ENCODE measurements at places on chromosomes 3 and 15.

DNA sequence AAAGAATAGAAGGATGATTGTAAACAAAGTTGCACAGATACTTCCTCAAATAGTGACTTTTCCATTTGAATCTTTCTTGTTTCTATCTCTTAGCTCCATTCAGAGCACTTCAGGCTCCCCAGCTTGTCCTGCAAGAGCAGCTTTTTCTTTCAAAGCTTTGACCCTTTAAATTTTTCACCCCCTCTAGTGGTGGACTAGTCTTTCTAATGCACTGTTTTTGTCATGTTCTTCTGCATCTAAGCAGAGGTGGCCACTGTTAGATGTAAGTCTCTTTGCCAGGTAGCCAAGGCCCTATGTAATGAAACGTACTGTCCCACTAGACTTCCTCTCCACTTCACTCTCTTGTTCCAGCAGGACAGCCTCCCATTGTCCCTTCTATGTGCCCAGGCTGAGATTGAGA lies 74.0 kb upstream of the MANF start:
- DNase-seq: peak; percentile 49

DNA sequence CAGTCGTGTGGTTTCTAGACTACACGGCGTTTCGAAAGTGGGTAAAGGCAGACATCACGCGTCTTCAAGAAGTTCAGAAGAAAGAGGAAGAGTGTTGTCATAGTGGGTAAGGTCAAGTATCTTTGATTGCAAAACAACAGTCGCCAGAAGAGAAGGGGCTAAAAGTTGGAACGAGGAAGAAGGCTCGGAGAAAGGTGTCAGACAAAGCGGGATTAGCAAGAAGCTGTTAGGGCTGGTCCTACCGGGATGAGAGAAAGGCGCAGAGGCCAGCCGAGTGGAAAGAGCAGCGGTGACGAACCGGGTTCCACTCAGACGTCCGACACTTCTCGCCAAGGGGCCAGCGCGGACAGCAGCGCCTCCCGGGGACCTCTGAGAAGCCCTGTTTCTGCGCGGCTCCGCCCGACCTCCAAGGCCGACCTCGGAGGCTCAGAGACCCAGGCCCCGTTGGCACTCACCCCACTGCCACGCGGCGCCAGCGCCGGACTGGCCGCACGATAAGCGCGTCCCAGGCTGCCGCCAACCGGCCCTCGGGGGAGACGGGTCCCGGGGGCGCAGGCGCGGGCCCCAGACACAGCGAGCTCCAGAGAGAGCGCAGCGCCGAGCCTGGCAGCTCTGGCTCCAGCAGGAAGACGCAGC lies 436 bp downstream of the ADPGK start:
- DNase-seq: peak; percentile 67

DNA sequence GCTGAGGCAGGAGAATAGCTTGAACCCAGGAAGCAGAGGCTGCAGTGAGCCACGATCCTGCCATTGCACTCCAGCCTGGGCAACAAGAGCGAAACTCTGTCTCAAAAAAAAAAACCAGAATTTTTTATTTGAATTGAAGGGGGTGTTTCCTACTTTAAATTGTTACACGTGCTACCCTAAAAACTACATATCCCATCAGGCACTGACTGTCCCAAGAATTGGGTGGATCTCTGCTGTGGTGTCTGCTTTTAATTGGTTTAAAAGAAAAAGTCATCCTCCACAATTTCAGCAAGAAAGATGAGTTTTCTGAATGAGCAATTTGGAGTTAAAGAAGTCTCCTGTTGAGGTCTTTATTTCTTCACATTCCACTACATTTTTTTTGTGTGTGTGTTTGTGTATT lies 2.1 kb downstream of the PDIA3 start:
- no peak for DNase-seq

DNA sequence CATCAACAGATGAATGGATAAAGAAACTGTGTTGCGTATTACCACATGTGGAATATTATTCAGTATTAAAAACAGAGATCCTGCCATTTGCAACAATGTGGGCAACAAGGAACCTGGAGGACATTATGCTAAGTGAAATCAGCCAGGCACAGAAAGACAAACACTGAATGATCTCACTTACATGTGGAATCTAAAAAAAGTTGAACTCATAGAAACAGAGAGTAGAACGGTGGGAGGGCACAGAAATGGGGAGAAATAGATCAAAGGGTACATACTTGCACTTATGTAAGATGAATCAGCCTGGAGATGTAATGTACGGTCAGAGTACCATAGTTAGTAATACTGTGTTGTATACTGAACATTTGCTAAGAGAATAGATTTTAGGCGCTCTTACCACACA lies 29.8 kb upstream of the MUC13 start:
- no peak for DNase-seq

DNA sequence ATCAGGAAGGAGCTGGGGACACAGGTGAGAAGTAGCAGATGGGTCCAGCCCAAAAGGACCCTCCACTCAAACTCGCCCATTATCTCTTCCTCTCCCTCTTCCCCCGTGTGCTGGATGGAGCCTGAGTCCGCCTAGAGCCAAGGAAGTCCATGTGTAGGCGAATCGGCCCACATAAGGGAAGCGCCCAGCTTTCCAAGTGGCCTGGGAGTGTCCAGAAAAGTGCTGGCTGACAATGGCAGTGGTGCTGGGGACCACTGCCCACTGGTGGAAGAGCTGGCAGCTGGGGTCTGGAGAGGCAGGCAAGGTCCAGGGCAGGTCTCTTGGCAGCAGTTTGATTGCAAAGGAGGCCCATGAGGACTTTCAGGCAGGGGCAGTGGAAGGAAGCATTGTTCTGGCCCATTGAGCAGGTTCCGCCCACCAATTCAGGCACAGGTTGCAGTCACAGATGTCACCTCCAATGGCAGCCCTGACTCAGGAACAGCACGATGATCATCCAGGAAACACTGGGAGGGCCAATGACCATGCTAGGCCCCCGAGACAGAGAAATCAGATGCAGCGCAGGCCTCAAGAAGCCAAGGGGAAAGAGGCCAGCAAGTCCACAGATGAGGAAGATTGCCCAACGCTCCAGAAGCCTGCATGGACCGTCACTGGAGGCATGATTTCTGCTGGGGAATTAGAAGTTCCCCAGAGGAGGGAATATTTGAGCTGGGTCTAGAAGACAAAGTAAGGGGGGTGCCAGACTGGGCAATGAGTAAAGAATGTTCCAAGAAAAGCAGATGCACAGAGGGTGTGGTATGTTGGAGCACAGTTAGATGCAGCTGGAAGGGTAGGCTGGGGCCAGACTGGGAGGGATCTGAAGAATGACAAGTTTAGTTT lies 3.0 kb downstream of the MFGE8 start:
- no peak for DNase-seq

- DNase-seq: no peak
These were observed 258.4 kb downstream of the UACA start for GRCh38 chr15:70504988-70505387.

GRCh38 chr15:98163319-98164045 lies 203.0 kb downstream of the ARRDC4 start:
- DNase-seq: no peak

DNA sequence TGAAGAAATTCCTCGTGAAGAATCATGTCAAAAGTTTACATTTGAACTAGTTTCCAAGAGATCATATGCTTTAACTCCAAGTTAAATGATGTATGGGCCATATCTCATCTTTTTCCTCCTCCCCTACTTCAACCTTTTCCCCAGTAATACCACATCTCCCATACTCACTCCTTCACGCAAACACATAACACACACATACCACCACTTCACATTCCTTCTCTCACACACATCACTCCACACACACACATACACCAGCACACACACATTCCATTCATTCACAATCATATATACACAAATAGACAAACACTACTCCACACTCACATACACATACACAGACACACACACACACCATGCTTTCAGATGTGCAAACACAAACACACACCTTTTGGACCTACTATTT lies 769.0 kb upstream of the NR2F2 start:
- DNase-seq: no peak

- no peak for DNase-seq
These were observed 105.5 kb downstream of the RYK start for GRCh38 chr3:134145183-134145582.

GRCh38 chr3:185988080-185988815 lies 50.4 kb upstream of the TRA2B start:
- no peak for DNase-seq

- no peak for DNase-seq
These were observed 19.6 kb downstream of the PLXND1 start for GRCh38 chr3:129586746-129587430.

DNA sequence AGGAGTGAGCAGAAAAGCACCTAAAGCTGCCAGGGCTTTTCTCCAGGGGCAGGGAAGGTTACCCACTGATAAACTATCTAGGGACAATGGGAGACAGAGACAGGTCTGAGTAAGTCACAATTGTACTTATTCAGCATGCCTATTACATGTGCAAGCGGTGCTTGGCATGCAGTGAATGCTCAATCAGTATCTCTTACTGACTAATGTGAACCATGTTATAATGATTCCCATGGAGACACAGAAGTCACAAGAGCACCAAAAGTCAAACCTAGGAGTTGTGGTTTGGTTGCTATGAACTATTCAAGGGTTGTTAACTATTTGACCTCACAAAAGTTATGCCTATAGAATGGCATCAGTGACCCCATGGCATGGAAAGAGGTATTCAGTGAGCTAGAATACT lies 50.0 kb upstream of the RASGRP1 start:
- DNase-seq: no peak

DNA sequence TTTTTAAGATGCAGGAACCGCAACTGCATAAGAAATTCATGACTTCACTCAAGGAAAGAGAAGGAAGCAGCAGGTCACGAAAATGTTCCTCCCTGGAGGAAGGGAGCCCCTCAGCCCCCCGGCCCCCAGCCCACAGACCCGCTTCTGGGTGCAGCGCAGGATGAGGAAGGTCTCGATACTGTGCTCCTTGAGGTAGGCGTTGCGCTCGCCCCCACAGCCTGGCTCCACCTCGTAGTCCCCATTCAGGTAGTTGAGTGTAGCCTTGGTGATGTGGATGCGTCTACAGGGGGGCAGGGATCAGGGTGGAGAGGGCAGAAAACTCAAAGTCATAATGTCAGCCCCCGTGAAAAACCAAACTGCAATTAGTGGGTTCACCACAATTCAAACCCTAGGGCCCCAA lies 121.4 kb downstream of the ADCY5 start:
- no peak for DNase-seq

DNA sequence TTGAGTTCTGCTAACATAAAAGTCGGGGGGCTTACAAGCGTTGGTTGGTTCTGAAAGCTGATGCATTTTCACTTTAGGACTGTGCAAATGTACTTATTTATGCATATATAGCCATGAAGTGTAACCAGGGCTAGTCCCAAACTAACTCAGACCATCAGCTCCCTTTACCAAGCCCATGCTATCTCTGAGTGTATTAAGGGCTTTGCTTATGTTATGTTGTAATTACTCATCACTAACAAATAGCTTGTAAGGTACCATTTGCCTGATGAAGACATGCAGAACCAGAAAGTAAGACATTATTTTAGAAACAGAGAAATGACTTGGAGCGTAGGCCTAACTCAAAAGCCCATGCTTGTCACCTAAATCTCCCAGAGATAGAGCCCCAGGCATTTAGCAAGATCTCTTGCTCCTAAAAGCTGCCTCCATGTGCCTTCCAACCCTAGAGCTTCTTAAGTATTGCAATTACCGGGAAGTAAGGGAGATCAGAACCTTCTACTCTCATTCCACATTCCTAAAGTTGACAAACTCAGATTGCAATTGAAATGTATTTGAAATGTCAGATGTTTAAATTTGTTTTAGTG lies 362.9 kb upstream of the RBMS3 start:
- DNase-seq: peak; percentile 5

DNA sequence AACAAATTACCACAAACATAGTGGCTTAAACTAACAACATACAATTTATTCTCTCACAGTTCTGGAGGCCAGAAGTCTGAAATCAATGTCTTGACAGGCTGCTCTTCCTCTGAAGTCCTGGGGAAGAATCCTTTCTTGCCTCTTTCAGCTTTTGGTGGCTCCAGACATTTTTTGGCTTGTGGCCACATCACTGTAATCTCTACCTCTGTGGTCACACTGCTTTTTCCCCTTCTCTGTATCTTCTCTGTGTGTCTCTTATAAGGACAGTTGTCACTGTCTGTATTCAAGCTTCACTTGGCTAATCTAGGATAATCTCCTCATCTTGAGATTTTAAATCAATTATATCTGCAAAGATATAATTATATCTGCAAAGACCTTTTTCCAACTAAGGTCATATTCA lies 80.3 kb upstream of the ABHD2 start:
- DNase-seq: peak; percentile 77

DNA sequence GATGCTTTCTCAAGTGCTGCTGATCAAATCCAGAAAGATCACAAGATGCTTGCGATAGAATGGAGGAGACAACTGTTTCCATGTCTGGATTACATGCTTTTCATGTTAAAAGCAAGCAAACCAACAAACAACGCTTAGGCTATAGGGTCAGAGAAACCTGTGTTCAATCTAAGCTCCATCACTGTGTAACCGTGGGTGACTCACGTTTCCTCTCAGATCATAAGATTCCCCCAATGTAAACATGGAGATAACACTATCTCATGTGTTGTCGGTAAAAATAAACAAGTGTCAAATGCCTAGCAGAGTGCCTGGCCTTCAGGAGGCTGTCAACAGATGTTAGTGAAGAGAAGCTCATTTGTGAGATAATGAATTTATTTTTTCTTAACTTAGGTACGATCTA lies 907.8 kb downstream of the NTRK3 start:
- DNase-seq: no peak

GRCh38 chr3:72265256-72266015 lies 480.5 kb upstream of the PROK2 start:
- peak; percentile 9 for DNase-seq

DNA sequence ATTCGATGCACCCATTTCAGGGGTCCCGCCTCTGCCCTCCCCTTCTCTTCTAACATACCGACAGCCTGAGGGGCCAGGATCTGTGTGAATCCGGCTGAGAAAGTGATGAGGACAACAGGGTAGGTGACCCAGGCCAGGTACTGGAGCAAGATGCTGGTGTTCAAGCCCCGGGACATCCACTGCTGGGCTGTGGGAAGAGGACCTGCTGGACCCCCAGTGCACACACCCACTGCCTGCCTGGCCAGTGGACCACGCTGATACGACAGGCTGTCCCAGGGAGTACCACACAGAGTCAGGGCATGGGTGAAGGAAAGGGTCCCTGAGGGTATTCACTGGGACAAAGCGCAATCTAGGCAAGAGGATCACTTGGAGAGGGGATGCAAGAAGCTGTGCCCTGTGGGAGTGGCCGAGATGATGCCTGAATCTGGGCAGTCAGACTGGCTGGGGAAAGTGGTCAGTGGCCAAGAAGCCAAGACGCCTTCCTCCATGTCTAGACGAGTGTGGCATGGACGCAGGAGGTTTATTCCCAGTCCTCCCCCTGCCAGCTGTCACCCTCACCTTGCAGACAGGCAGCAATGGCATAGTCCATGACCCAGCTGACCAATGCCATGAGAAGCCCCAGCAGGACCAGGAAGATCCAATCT lies 3.2 kb downstream of the CLCN2 start:
- no peak for DNase-seq

GRCh38 chr15:45664451-45664850 lies 29.6 kb downstream of the SQOR start:
- DNase-seq: no peak

DNA sequence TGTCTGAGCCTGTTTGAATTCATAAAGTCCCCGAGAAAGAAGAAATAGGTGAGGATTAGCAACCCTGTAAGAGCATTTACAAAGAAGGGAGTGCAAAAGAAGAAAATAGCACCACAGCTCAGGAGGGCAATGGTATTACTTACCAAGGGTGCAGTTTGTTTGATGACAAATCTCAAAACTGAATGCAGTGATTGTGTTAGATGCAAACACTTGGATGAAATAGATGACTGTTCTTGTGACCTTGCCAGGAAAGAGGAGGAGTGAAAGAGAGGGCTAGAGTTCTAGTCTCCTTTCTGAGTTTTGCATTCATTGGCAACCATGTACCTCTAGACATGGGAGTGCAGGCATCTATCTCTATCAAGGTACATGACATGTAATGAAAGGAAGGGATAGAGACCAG lies 1030.8 kb upstream of the CFAP20DC start:
- DNase-seq: no peak
